ENCODE measurements at places on chromosomes 2 and 18. TPM values are rescaled to one million over a fixed set of nuclear protein-coding genes. Genes with fewer than 3 reads are reported as not detected.
A peak's percentile ranks its signal among the peaks of the same experiment; 100 is the strongest.

ADCYAP1 gene
- total RNA-seq: 8.1 TPM

- no peak for DNase-seq
Measured at GRCh38 chr2:137776697-137777096, 187.6 kb upstream of the HNMT start.

DNA sequence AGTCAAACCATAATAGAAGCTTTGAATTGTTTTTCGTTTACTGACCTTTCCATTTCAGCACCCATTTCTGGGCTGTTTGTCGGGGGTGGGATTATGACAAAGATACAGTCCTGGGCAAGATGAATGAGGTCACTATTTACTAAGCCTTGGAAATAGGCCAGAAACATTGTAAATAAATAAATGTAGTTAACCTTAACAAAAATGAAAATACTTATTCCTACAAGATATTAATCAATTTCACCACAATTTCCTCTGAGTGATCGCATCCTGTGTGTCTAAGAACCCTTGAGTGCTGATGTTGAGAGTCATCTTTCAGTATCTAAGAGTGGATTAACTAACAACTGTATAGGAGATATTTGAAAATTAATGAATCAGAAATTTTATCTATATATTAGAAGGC lies 14.0 kb downstream of the ITGA4 start:
- DNase-seq: no peak

HOXD13 gene
- not detected for total RNA-seq

DNA sequence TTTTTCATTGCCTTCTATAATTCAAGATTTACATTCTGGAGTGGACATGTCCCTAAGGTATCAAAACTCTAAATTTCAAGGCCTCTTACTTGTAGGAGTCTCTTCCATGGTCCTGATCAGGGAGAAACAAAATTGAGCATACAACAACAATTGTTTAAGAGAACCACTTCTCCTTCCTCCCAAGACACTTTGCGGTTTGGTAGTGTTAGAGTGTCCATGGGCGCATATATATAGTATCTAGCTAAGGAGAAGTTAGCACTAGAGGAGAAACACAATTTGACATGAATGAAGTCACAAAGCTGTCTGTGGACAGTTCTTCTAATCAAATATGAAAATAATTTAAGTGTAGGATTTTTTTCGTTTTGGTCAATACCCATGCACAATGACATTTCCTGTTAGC lies 349.1 kb upstream of the MAP2 start:
- DNase-seq: no peak

GTF3C2 gene
- 62.6 TPM for total RNA-seq

DNA sequence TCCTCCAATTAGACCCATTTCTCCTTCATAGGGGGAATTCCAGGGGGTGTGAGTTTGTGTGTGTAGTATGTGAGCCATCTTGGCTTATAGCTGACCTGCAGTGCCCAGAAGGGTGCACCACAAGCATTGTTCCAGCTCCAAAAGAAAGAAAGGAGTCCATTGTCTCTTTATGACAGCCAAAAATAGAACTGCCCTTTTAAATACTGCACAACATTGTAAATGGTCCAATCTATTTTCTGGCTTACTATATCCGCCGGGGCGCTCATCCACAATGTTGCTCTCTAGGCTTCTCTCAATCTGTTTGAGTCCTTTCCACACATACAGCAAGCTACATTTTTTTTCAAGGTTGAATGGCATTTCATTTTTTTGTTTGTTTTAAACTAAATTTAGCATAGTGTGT lies 517.5 kb downstream of the STK39 start:
- no peak for DNase-seq

- peak; percentile 91 for DNase-seq
Measured at GRCh38 chr2:128318776-128319464, at the start of gene HS6ST1. Gene HS6ST1, minus strand, starts transcription at chr2:128318868. Its CDS starts 305 bp downstream, at chr2:128318563.

DNA sequence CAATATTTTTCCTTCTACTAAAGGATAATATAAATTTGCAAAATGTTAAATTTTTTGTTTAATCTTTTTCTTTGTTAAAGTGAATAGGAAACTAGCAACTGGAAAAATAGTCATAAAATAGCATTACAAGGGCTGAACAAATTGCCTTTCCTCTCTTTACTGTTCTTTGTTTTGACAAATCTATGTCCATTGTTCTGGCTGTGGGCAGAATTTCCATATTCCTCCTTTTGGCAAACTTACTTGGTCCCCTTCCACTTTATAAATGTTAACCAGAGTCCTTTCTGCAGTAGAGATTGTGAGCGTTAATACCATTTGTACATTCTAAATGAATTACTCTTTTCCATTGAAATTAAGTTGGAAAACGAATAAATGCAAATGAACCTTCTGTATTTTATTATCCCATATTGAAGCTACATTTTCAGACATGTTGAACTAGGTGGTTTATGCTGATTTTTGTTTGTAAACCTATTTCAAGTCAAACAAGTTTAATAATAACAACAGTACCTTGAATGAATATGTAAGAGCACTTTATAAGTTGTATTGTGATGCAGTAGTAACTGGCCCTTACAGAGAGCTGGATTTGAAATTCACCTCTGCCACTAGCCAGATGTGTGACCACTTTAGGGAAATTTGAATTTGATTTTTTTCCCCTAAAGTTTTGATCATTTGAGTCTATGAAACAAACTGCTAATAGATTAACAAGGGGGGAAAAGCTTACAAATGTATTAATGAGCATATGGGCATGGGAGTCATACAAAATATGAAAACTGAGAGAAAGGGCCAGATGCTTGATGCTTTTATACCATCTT lies 3.3 kb downstream of the RNF125 start:
- DNase-seq: no peak

HMSD gene
- not detected for total RNA-seq

DNA sequence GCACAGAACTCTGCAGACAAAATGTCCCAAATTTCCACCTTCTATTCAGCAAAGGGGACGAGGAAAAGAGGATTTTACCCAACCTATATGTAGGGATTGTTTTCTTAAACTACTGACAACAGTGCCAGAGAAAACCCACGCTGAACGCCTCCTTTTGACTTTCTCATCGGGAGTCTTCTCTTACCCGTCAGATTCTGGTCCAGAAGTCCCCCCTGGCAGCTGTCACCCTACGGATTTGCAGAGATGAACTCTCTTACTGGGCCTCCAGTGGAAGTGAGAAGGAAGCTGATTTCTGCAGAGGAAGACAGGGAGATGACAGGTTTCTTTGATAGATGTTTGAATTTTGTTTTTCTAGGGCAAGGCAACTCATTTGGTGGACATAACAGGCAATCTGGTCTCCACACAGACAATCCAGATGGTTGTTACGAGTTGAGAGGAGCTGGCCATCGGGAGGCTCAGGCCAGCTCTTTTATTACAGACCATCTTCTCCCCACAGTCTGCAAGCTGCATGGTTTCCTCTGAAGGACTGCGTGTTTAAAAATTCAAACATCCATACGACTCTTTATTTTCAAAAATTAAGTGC lies 804.3 kb downstream of the RNF144A start:
- no peak for DNase-seq

- peak; percentile 40 for DNase-seq
Measured at GRCh38 chr18:22250591-22250996, 81.2 kb downstream of the GATA6 start.

DNA sequence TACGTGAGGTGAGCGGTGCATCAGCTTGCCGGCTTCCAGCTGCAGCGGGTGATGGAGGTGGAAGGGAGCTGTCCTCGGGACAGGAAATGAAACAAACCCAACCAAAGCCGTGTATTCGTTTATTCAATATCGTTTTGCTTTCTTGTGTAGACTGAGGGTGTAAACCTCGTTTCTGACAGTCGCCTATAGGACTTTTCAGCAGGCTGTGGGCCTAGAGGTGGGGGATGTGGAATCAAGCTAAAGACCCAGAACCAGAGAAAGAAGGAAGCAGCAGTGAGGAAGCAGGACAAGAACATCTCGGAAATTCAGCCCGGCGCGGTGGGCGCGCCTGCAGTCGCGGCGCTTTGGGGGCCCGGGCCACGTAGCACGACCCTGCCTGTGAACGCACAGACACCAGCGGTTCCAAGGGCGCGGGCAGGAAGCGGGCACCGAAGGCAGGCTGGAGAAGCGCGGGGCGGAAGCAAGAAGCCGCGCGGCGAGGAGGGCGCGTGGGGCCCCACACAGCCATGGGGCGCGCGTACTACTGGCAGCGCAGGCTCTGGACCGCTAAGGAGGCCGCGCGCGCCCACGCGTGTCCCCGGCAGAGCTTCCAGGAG lies 755 bp upstream of the ATP9B start:
- DNase-seq: no peak

PXDN gene
- total RNA-seq: 71.6 TPM

DNA sequence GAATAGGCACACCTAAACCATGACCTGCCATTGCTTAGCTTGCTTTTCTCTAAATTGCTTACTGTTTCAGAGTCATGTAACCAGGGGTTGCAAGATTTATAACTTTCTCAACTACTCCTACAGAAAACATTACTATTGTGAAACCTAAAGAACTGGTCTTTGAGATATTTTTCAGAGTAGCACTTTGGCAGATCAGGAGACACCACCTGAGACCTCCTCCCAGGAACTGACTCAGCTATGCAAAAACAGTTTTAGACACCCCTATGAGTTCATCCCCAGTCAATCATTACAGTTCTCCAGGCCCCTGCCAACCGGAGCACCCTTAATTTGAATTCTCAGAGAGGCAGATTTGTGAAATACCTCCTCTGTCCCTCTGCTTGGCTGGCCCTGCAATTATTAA lies 80.3 kb downstream of the MBOAT2 start:
- no peak for DNase-seq

- no peak for DNase-seq
Measured at GRCh38 chr2:236616031-236616430, 46.4 kb downstream of the ACKR3 start.

- no peak for DNase-seq
Measured at GRCh38 chr2:211591426-211591825, 947.2 kb downstream of the ERBB4 start.

DNA sequence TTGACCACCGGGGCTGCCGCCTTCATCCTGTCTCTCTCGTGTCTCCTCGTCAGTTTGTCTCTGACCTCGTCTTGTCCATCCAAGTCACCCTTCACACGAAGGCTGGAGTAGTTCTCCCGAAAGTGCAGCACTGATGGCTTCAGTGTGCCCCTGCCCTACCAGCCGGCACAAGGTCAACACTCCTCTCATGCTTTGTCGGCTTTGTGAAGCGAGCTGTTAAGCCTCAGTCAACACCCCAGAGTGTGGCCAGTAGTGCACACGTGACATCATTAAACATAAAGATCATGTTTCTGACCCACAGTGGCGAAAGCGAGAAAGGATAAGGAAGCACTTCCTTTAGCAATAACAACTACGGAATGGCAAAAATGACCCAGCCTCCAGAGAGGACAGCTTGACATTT lies 23.2 kb downstream of the ACKR3 start:
- peak; percentile 69 for DNase-seq

MARCO gene
- total RNA-seq: 1.5 TPM

- DNase-seq: no peak
Measured at GRCh38 chr2:28905533-28905932, 11.1 kb downstream of the WDR43 start.

RNU2-63P gene
- not detected for total RNA-seq

DNA sequence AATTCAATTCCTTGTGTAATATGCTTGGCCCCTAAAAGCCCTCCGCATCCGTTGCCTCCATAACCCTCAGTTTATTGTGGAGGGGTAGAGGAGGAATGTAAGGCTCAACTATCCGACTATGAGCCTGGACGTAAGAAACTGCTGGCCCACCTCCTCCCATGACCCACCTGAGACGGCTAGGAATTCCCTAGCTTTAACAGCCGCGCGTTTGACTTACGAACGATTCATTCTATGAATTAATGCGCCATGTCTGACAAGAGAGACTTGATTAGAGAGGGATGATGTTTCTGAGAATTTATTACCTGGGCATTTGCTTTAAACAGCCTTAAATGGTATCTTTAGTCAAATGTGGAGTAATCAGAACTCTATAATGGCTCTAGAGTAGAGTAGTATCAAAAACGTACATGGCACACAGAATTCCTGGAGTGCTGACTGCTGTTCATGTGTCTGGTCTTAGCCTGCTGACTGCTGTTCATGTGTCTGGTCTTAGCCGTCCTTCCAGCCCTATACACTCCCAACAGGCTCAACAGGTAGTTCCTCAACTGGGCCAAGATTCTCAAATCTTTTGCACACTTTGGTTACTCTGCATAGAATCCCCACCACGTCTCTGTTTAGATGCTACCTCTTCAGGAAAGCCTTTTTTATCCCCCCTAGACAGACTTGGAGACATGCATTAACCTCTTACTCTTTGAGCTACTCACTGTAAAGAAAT lies 899 bp upstream of the GFPT1 start:
- DNase-seq: peak; percentile 32

DNA sequence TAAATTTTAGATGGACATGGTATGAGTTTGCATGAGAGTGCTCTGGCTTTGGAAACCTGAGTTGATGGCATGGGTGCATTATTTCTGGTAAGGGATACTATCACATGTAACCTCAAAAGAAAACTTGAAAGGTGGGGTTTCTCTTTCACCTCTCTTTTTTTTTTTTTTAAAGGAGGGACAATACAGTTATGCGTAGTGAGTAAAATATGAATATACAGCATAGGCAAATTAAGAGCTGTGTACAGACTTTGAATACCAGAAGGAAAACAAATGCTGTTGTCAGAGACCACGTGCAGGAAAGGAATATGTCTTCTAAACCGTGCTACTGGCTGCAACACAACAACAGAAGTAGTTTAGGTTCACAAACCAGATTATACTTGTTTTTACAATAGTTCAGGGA lies 82.1 kb downstream of the MAP4K4 start:
- no peak for DNase-seq

SKA1 gene
- 2.8 TPM for total RNA-seq

DNA sequence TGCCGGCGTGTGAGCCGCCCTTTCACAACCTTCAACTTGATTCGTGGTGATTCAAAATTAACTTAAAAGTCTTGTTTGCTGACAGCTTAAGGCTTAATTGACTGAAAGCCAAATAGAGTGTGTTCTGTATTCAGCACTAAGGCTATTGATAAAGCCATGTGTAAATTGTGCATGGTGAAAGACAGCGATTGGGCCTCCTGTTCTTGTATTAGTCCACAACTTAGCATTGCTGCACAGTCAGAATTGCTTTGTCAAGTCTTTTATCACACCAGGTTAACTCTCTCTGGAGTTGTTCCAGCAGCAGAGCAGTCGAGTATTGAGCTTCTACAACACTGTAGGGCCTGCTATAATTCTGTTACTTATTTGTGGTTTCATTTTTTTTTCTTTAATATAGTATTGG lies 210.1 kb downstream of the WDR7 start:
- DNase-seq: no peak

- no peak for DNase-seq
Measured at GRCh38 chr2:139427164-139427563, 647.0 kb upstream of the NXPH2 start.

- no peak for DNase-seq
Measured at GRCh38 chr2:72572501-72572900, 253.3 kb downstream of the EXOC6B start.

RBMS1 gene
- 28.1 TPM for total RNA-seq

GPR39 gene
- total RNA-seq: 0.87 TPM

- no peak for DNase-seq
Measured at GRCh38 chr2:17818235-17818815, 2.1 kb downstream of the MSGN1 start.

- DNase-seq: peak; percentile 33
Measured at GRCh38 chr2:190318514-190318913, 1.1 kb downstream of the HIBCH start.

C2orf66 gene
- not detected for total RNA-seq

Measured in stomach (tissue), 19 donors.